Stimulated activated CD4-positive, alpha-beta T cell treated with anti-CD3 and anti-CD28 coated beads, Interleukin-1b, Interleukin-23, amount 100 ng/mL, for 1 hour (primary cell): ENCODE measurements at places on chromosomes 5 and 9.

DNA sequence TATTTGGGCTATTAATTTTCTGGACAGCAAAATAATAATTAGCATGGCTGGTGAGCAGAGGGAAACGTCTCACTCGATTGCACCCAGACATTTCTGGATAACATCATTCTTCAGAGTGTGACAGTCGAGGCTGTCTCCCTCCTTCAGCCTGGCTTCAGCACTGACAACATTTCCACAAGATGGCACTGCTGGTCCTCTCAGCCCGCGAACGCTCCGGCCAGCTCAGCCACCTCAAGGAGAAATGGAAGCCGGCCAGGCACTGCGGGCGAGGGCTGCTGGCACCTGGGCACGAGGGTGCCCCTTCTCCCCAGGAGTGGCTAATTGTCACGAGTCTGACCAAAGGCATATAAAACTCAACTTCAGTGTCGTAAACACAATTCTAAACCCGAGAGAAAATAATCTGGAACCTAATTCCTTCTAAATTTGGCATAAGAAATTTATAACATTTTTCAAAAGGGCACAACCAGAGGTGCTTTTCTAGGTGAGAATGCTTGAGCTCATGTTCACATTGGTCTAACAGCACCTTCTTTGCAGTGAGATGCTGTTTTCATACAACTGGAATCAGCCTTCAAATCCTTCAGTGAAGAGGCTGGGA lies 65.9 kb downstream of the DAP start:
- no peak for DNase-seq

GRCh38 chr5:14295610-14296009 lies 152.5 kb downstream of the TRIO start:
- no peak for DNase-seq

GRCh38 chr9:18463991-18464390 lies 10.0 kb upstream of the ADAMTSL1 start:
- no peak for DNase-seq

GRCh38 chr9:36063804-36064447 lies 27.2 kb downstream of the RECK start:
- DNase-seq = no peak

- no peak for DNase-seq
These were observed 9.4 kb downstream of the BARHL1 start for GRCh38 chr9:132591751-132592314.

GRCh38 chr9:107929443-107929842 lies 439.9 kb upstream of the KLF4 start:
- DNase-seq = no peak
